ENCODE measurements at places on chromosomes 1 and 21.

DNA sequence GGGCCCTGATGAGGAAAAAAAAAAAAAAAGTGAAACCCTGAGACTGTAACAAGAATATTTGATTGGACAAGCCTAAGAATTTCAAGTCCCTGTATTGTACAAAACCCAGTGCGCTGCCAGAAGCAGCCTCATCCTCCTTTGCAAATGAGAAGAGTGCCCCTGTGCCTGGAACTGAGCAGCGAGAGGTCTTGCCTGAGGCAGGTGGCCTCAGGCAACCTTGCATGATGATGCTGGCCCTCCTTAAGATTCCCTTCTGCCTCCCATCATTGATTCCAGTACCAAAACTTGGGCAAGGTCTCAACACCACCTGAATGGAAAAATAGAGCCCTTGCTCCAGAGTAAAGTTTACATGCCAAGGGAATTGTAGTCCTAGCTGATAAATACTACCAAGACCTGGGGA is 129.6 kb upstream of the RAB4A start:
- DNase-seq: no peak

DNA sequence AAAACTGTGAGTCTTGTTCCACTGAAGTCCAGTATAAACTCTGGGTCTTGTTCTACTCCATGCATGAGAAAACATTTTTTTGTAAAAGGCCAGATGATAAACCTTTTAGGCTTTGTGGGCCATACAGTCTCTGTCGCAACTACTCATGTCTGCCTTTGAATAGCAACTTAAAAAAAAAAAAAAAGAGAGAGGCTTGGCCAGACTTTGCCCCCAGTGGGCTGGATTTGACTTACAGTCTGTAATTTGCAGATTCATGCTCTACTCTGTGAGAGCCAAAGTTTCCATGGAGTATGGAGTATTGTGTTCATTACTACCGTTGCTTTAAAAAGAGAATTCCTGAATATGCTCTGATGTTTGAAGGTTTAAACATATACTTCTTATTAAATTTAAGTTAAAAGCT is 654.9 kb upstream of the PKN2 start:
- DNase-seq: no peak

GRCh38 chr1:15007842-15008241 is 145.7 kb upstream of the TMEM51 start:
- DNase-seq: no peak

DNA sequence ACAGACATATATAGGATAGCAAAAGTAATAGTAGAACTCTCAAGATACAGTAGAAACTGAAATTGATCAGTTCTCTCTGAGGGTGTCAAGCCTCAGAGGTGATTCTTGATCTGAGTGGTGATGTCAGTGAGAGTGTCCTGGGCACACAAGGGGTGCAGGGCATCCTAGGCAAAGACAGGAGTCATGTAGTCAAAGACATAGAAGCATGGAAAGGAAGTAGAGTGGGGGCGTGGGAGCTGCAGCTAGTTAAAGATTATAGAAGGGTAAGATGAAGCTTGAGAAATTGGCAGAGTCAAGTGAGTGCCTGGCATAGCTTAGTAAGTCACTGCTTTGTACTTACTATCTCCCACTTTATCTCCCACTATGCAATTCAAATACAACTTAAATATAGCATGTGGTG is 22.8 kb downstream of the CDC7 start:
- no peak for DNase-seq

- no peak for DNase-seq
Observed at GRCh38 chr1:158124034-158124433, 56.7 kb upstream of the CD1D start.

DNA sequence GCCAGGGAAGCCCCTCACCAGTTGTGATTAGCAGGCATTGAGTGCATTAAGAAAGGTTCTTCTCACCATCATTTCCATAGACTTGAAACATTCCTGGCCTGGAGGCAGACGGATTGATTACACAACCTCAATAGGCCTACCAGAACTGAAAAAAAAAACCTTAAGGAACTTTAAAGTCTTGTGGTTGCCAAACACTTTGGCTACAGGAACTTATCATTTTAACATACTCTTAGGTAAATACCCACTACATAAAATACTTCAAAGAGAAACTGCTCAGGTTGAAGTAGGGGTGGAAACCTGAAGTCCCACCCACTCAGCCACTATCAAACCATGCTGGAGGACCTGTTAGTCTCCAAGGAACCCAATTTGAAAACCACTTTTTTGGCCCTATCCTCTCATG is 22.4 kb upstream of the HMGB4 start:
- no peak for DNase-seq

GRCh38 chr1:41382480-41383090 is 21.4 kb downstream of the FOXO6 start:
- no peak for DNase-seq
